Fibroblast of the aortic adventitia (primary cell): ENCODE measurements at places on chromosomes 12 and 14. TPM values are rescaled to one million over a fixed set of nuclear protein-coding genes. Genes with fewer than 3 reads are reported as not detected.

DNA sequence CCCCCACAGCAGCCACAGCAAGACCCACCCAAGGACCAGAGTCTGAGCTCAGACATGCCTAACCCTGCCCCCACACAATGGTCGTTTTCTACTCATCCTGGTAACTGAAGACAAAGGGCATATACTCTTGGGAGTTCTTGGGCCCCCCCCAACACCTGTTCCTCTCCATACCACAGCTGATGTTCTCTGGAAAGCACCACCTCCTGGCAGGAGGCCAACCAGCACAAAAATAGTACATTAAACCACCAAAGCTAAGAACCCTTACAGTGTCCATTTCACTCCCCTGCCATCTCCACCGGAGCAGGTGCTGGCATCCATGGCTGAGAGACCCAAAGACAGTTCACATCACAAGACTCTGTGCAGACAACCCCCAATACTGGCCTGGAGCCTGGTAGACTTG is 80.6 kb upstream of the DAAM1 start:
- DNase-seq = no peak

Gene DTX3
- total RNA-seq = 10.5 and 16.9 TPM in 2 replicates

Gene ISCU
- total RNA-seq = 136 TPM in 2 replicates

Gene KIF26A
- under 0.01 TPM in 1 of 2 replicates, not detected in the other for total RNA-seq

Gene SDS
- total RNA-seq = not detected in 2 replicates

Gene FGD6
- total RNA-seq = 12.5 and 13.1 TPM in 2 replicates

Gene TCL1B
- total RNA-seq = 0.98 TPM in 1 of 2 replicates, not detected in the other

Gene HPD
- 1.1 and 1.8 TPM in 2 replicates for total RNA-seq
